ENCODE measurements at places on chromosomes 16 and 17.

DNA sequence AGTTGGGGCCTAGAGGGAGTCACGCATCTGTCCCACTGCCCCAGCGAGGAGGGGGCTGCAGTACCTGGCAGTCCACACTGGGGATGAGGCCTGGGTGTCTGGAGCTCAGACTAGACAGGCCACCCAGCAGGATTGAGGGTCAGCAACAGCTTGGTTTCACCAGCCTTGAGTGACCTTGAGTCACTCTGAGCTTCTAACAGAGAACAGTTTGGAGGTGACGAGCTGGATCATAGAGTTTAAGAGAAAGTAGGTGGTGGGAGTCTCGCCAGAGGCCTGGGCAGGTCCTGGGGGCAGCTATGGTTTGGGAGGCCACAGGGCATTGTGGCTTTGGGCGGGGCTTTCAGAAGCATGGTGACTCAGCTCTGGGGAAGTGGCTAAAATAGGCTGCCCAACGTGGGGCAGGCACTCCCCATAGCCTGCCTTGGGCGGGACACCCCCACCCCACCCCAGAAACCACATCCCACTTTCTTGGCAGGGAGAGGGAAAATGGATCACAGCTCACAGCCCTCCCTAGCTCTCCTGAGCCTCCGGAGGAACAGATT is 20.5 kb downstream of the CDC42EP4 start:
- no peak for DNase-seq

DNA sequence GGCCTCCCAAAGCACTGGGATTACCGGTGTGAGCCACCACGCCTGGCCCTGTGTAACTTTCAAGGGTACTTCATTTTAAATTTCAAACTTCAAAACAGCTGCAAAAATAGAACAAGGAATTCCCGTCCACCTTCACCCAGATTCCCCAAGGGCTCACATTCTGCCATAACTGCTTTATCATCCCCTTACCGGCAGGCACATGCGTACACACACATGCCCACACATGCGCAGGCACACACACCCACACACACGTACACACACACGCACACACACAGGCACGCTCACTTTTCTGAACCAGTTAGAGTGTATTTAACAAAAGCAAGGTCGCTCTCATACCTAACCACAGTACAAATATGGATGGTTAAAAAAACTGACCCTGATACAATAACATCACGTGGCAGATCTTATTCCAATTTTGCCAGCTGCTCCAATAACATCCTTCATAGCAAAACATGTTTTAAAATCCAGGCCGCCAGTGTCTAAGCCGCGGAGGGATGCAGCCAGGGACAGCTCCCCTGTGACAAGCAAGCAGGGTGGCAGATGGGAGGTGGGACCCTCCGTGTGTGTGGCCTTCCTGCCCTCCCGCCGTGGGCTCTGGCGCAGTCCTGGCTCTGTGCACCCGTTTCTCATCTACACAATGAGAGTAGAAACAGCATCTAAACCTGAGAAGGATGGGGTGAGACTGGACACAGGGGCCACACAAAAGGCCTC is 23.1 kb downstream of the PDIA2 start:
- DNase-seq, result no peak

DNA sequence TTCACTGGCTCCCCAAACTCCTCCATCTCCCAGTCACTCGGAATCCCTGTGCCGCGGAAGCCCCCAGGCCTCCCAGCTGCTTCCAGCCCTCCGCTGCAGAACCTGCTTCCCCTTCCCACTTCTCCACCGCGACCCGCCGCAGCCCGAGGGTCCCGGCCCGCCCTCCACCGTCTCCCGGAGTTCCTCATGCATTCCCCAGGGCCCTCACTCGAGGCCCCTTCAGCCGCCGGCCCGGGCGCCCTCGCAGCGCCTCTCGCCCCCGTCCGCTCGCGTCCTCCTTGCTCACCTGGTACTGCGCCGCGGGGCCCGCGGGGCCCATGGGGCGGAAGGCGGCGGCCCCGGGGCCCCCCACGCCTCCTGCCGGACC is 329 bp downstream of the SMARCD2 start:
- peak; percentile 49 for DNase-seq

GRCh38 chr17:54990118-54990517 is 21.6 kb downstream of the STXBP4 start:
- DNase-seq, result no peak

GRCh38 chr17:56887105-56887504 is 26.7 kb downstream of the TRIM25 start:
- DNase-seq, result no peak

- DNase-seq, result peak; percentile 77
Measured at GRCh38 chr16:29729116-29729521, 16.7 kb downstream of the C16orf54 start.
